ENCODE measurements at places on chromosomes 13 and 19.

DNA sequence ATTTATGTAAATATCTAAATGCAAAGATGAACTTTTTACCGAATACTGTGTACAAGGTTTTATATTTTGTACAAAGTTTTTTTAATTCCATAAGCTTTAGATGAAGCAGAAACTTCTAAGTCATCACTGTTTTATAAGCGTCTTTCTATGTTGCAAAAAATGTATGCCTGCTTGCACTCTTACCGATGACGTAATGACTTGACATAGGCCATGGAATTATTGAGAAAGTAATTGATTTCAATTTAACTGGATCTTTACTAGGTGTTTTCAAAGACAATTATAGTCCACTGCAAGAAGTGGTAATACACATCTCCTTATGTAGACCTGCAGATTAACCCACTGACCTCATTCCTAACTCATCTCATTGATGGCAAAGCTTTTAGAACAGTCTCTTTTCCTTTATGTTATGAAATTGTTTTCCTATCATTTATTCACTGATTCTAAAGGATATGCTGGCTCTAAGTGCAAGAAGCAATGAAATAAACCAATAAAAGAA is 10.4 kb downstream of the DACH1 start:
- DNase-seq: no peak

- DNase-seq: no peak
Measured at GRCh38 chr13:42762251-42762650, 19.1 kb upstream of the FAM216B start.

DNA sequence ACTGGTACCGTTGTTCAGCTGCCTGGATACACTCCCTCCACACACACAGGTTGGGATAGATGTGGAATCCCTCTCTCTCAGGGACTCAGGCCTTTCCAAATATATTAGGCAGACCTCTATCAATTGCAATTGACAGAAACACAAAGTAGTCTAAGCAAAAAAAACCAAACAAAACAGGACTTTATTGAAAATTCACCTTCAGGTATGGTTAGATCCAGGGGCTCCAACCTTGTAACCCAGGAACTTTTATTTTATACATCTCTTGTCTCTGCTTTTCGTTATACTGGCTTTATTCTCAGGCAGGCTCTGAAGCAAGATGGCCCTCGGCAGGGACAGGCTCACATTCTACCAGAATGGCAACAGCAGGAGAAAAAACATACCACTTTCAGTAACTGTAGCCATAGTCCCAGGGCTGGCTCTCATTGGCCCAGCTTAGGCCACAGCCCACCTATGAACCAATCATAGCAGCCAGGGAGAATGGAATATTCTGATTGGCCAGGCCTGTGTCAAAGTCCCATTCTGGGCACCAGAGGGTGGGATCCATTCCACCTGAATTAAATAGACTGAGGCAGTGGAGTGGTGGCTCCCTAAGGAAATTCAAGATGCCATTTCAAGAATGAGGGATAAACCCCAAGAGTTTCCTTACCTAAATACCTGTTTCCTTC is 13.1 kb upstream of the CEACAM19 start:
- DNase-seq: no peak

- DNase-seq: no peak
Measured at GRCh38 chr19:34275705-34276104, 21.4 kb downstream of the GARRE1 start.

DNA sequence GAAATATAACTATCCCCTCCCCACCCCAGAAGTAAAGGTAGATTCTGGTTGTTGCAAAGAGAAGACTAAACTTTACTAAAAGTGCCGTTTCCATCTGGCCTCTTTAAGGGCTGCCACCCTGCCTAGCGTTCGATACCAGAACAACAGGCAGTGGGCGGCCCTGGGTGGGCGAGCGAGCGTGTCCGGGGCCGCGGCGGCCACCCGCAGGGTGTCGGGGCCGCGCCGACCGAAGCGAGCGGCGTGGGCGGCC is 2.6 kb downstream of the FGF9 start:
- no peak for DNase-seq

GRCh38 chr13:51614350-51614786 is 30.1 kb downstream of the WDFY2 start:
- no peak for DNase-seq

DNA sequence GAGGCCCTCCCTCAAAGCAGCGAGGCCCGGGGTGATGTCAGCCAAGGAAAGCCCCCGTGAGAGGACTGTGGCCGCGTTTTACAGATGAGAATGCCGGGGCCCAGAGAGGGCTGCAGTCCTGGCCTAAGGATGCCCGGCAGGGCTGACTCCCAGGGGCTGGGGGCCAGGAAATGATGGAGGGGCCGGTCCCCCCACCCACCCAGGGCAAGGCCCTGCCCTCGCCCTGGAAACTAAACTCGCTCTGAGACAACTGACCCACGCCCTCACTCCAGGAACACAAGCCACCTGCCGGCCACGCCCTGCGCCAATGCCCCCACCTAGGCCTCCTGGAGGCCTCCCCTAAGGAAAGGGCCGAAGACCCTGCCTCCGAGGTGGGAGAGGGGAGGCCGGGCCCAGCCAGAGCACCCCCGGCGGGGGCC is 7.2 kb downstream of the ZBTB7A start:
- DNase-seq: no peak

GRCh38 chr13:87138866-87139265 is 532.3 kb upstream of the SLITRK5 start:
- DNase-seq: no peak

- DNase-seq: no peak
Measured at GRCh38 chr19:29789007-29789406, 22.8 kb upstream of the CCNE1 start.

- DNase-seq: no peak
Measured at GRCh38 chr19:18430417-18431144, 7.4 kb downstream of the ISYNA1 start.

GRCh38 chr13:27403203-27403678 is 21.2 kb upstream of the GTF3A start:
- peak; percentile 39 for DNase-seq

GRCh38 chr13:101399365-101399764 is 16.9 kb downstream of the NALCN start:
- DNase-seq: no peak

DNA sequence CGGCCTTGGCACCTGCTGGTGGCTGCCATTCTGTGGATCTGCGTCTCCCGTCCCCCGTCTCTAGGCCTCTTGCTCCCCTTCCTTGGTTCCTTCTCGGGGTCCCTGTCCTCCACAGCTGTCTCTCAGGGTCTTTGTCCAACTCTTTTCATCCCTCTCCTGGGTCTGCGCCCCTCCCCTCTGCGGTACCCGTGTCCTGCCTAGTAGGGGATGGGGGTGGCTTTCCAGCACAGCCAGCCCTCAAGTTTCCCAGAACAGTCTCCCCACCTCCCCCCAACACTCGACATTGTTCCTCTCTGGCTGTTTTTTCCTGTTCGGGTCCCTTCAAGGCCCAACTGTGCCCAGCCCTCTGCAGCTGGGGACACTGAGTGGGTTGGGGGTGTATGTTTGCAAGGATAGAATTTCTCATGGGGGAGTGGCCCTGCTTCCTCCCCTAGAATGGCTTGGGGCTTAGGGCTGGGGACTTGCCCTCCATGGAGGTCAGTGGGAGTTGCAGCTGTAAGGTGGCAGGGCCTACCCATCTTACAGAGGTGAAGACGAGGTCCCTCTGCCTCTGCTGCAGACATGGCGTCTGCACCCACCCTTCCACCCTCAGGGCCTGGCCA is 762 bp upstream of the ADM5 start:
- DNase-seq: no peak

GRCh38 chr13:95432141-95432540 is 120.4 kb upstream of the CLDN10 start:
- DNase-seq: no peak

GRCh38 chr19:1752757-1753728 is at the start of gene ONECUT3:
Gene ONECUT3, plus strand, starts transcription at chr19:1753506. Its CDS starts 157 bp downstream, at chr19:1753663.
- no peak for DNase-seq

DNA sequence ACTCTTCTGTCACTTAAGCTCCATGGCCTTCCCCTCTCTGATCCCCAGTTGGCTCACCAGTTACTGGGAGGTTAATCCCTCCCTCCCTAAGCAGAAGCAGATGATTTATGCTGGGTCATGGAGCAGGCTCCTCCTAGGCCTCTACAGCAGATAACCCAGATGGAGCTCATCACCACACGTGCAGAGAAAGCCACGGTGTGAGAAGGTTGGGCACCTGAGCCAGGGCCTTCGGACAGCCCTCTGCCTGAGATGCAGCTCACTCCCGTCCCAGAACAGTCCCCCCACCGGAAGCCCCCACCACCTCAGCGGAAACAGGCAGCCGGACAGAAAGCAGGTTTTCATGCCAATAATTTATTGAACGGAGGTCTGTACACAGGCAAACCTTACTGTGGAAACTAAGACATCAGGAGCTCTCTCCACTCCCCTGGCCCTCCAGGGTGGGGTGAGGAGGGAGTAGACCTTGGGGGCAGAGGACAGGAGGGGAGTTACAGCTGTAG is 9.8 kb downstream of the ZNF526 start:
- no peak for DNase-seq

DNA sequence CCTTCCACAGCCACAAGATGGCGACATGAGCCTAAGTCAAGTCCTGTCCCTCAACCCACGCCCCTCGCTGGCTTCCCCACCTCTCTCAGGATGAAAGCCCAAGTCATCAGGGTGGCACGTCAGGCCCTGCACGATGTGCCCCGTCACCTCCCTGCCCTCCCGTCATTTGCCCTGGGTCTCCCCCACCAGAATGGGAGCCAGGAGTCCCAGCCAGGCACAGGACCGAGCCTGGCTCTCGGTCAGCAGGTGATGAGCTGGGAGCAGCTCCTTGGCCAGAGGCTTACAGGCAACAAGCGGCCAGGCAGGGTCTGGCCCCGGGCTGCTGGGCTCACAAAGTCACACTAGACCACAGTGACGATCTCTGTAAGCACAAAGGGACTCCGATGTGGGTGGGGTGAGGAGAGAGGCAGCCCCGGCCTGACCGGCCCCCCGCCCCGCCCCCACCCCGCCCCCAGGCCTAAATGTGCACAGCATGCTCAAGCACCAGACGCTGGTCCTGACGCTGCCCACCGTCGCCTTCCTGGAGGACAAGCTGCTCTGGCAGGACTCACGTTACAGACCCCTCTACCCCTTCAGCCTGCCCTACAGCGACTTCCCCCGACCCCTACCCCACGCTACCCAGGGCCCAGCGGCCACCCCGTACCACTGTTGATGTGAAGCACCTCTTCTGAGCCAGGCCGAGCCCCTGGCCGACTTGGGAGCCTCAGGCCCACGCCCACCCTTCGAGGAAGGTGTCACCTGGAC is 7.3 kb downstream of the MRPL4 start:
- DNase-seq: peak; percentile 92

- DNase-seq: no peak
Measured at GRCh38 chr19:35669974-35670373, 3.7 kb downstream of the UPK1A start.

- DNase-seq: no peak
Measured at GRCh38 chr13:66518068-66518467, 712.1 kb downstream of the PCDH9 start.

DNA sequence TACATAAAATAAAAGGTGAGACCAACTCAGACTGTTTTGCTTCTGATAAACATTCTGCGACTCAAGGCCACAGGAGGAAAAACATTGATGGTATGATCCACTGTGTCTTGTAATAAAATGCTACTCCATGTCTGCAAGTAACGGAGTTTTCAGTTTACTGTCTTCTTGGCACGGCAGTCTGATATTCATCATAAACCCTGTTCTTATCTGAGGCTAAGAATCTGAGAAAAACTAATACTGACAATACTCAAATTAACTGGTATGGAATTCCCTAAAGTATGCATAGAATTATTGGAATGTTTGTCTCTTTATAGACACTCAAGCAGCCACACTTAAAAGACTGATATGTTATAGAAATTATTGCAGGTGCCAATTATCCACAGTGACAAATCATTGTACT is 125.5 kb downstream of the TBC1D4 start:
- no peak for DNase-seq
